ENCODE measurements at places on chromosomes 11 and 22.

DNA sequence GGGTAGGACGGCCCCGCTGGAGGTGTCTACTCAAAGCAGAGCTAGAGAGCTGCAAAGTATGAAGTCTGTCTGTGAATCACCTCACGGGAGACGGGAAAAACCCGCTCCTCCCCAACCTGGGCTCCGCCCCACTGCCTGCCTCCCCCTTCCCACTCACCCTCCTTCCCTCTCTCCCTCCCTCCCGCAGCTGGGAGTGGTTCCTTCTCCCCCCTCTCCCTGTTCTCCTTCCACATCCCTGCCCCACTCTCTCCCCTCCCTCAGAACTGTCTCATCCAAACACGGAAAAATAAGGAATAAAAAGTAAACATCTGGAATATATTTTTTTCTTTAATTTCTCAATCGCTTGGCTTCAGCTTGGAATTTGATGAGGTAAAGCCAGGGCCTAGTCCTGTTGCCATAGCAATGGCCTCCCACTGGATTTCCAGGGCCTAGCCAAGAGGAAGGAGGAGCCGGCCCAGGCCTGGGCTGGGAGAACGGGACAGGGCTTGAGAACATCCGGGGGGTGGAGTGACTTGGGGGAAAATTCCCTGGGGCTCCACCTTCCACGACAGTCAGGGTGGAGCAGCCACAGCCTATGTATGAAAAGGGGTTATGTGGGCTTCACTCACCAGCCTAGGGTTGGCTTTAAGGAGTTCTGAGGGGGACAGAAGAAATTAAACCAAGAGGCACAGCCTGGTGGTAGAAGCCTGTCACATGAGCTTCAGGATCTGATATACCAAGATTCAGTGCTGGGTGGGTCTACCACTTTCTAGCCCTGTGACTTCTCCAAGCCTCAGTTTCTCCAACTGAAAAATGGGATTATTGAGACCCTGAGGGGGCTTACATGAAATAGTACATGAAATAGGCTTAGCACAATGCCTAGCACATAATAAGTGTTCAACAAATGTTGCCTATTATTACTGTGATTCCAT lies 2.2 kb downstream of the TNKS1BP1 start:
- no peak for DNase-seq

- DNase-seq, result no peak
These were observed 344.1 kb downstream of the SOX6 start for GRCh38 chr11:16012125-16012751.

GRCh38 chr11:65538232-65538914 lies 13.5 kb downstream of the SCYL1 start:
- DNase-seq, result no peak

DNA sequence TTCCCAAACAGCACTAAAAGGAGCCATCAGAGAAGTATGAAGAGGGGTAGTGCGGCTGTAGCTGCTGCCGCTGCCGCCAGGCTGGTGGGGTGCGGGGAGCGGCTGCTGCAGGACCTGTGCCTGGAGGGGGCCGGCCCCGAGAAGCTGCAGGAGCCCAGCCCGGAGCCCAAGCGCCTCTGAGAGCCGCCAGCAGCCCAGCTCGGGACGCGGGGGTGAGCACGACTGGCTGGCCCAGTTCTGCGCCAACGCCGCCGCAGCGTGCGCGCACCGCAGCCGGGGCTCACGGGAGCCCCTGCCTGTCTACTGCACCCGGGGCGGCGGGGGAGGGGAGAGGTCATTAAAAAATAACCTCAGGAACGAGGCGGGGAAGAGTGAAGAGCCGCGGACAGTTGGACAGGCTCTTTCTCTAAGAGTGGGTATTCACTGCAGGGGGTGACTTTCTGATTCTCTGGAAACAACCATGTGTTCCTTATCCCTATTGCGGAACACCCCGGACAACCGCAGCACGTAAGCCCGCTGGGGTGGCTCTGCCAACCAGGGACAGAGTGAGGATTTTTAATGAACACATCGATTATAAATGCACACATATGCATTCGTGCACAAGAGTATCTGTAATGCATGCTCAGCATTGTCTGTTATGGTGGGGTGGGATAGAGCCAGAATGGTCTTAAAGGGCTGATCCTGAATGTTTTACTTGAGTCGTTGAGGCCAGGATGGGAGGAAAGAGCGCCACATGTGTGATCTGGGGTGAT lies 453 bp downstream of the GAS2 start:
- DNase-seq, result no peak

DNA sequence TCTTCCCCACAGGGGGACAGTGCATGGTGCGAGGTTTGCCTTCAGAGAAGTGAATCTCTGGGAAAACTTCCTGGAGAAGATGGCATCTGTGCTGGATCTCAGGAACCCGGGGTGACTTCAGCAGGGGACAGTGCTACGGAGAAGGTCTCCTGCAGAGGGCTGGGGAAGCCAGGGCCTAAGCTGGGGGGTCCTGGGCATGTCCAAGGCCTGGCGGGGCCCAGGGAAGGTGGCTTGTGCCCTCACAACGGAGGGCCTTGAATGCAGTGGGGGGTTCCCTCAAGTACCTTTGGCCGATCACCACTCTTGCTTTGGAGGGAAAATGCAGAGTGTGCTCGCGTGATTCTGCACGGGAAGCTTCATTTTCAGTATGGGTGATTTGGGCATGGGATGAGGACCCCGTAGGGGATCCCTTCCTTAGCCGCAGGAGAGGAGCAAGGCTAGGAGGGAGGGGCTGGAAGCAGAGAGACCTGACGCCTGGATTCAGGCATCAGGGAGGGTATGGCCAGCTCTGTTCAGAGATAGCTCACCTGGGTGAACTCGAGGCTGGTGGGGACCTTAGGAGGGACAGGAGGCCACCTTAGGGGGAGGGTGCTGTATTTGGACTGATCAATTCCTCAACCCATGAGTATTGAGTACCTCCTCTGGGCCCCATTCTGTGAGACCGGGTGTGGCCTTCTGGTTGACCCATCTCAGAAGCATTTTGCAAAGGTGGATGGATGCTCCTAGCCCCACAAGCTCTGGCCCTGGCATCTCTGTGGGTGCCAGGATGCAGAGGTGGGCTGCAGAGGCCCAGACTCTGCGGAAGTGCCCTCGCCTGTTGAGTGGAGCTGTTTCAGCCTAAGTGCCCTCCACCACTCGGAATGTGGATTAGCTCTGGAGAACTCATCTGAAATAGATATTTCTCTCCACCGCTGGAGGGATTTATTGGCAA lies 529.4 kb downstream of the TBC1D22A start:
- DNase-seq, result no peak

GRCh38 chr22:35749808-35750207 lies 32.1 kb downstream of the APOL5 start:
- no peak for DNase-seq

DNA sequence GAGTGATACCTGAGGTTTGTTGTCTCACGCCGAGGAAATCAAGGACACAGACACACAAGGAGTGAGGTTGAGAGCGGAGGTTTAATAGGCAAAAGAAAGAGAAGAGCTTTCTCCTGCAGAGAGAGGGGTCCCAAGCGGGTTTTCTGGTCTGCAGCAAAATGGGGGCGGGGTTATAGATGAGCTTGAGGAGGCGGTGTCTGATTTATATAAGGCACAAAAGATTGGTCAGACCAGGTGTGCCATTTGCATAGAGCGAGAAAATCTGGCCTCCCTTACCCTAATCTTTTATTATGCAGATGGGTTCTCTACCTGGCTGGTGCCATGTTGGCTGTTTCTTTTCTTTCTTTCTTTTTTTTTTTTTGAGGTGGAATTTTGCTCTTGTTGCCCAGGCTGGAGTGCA lies 11.8 kb downstream of the C11orf96 start:
- DNase-seq, result no peak

GRCh38 chr11:73225001-73225686 lies 7.1 kb downstream of the P2RY2 start:
- no peak for DNase-seq

- no peak for DNase-seq
These were observed 95.4 kb upstream of the LARGE1 start for GRCh38 chr22:34015642-34016041.

DNA sequence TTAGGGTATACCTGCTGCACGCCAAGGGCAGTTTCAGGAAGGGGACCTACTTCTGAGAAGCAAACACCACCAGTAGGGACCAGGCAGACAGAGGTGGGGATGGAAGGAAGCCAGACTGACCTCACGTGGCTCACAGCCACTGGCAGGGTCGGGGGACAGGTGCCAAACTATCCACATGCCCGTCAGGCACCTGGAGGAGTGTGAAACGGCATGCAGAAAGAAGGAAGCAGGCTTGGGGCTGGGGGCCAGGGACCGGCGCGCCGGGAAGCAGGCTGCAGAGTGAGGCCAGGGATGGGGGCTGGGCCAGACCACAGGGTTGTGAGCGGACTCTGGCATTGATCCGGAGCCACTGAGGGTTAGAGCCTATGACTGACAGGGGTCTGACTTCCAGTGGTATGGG lies 47.5 kb downstream of the CDKN1C start:
- DNase-seq, result no peak

- no peak for DNase-seq
These were observed 724.9 kb upstream of the TENM4 start for GRCh38 chr11:80165744-80166143.

- DNase-seq, result no peak
These were observed 82.1 kb upstream of the WNT11 start for GRCh38 chr11:76288166-76288980.

DNA sequence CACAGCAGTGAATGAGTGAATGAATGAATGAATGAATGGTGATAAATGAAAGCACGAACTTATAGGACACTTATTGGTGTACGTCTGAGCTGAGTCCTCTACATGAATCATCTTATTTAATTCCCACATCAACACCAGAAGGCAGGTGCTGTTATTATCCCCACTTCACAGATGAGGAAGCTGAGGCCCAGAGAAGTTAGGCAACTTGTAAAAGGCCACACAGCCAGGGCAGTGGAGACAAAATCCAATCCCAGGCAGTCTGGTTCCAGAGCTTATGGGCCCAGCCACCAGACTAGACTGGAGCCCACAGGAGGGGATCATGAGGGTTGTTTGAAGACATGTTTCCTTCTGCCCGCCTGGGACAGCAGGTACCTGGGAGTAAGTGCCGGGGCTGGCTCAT lies 364.0 kb downstream of the MN1 start:
- no peak for DNase-seq

DNA sequence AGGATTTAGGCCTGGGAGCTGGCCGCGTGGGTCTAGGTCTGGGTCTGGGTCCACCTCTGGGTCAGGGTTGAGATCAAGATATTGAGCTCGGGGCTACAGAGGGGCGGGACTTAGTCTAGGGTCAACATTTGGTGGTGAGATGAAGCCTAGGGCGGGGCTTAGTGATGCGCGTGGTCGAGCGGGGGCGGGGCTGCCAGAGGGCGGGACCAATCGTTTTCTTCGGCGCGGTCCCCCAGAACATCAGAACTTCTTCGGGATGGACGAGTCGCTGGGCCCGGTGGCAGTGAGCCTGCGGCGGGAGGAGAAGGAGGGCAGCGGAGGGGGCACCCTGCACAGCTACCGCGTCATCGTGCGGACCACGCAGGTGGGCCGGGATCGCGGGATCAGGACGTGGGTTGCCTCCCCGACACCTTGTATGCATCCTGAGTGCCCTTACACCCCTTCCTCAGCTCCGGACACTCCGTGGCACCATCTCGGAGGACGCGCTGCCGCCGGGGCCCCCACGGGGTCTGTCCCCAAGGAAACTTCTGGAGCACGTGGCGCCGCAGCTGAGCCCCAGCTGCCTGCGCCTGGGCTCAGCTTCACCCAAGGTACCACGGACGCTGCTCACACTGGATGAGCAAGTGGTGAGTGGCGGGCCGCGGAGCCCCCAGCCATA lies 4.2 kb downstream of the SIPA1 start:
- no peak for DNase-seq

GRCh38 chr11:115126515-115127208 lies 377.6 kb downstream of the CADM1 start:
- DNase-seq, result no peak

Measured in activated naive CD4-positive, alpha-beta T cell (primary cell).